AG09309 (cell line): ENCODE measurements at places on chromosomes 6 and 20.

DNA sequence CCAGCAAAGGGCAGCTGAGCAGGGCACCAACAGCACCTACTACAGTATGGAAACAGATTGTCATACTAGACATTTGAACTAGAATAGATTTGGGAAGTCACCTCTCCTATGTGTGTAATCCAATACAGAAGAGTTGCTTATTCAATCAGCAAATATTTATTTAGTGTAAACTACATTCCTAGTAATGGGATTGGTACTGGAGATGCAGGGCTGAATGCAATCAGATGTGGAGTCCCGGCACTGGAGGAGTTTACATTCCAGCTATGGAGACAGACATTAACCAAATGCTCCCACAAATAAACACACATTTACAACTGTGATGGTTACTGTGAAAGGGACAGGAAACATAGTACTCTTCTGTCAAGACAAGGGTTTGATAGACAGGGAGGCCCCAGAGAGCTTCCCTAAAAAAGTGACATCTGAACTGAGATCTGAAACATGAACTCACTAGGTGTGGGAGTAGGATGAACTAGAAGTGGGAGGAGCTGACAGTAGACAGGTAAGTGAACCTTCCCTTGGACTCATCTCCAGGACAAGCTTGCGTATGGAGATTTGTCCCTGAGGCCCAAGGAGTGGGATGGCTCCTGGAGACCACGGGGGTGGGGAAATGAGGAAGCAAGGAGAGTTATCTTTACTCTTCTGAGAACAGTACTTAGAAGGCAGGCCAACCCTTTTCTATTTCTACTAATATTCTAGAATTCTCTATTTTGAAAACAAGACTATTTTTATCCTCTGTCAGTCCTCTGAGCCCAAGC is 420.5 kb downstream of the MAFB start:
- DNase-seq = no peak

- DNase-seq = no peak
Measured at GRCh38 chr6:91020744-91021143, 433.9 kb upstream of the MAP3K7 start.

- DNase-seq = no peak
Measured at GRCh38 chr6:73955800-73956199, 259.8 kb downstream of the CD109 start.

DNA sequence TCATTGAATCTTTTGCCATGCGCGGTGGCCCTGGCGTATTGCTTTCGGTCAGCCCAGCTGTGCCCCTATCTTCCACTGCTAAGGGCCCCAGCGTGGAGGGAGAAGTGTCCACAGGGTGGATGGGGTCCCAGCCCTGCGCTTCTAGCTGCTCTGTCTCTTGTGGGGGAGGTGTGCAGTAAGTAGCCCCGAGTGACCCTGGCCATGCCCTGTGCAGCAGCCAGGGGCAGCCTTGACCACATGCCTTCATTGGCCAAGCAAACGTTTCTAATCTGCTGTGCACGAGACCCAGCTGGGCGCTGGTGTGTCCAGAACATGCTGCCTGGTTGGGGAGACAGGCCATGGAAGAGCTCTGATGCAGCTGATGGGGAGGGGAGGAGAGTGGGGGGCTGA is 13.6 kb downstream of the TMEM181 start:
- no peak for DNase-seq

DNA sequence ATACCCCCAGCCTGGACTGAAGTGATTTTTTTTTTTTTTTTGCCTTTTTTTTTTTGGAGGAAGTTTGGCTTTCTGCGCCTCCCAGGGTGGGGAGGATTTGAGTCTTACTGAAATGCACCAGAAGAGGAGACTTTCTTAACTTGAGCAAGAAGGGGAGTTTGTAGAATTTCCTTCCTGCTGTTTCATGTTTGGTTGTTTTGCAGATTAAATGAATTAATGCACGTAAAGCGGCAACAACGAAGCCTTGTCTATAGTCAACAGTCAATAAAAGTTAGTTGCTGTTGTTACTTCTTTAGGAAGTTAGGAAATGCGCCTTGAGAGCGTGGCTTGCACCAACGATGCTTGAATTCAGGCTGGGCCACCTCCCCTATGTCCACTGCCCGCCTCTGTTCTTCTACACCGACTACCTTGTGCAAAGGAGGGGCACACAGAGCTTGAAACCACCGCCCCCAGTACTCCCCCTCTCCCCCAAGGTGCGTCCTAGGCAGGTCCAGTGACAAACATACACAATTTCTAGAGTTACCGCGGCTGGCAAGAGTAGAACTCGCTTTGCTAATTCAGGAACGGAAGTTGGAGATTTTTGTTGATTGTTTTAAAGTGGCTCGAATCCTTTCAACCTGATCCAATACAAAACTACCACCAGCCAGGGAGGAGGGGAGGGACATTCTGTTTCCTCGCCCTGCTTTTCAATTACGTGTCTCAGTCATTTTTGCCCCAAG is 830 bp upstream of the CYP24A1 start:
- DNase-seq = no peak

GRCh38 chr6:21199262-21199661 is 394.3 kb upstream of the SOX4 start:
- DNase-seq = no peak

GRCh38 chr6:170025341-170025911 is 265.5 kb downstream of the DLL1 start:
- DNase-seq = no peak

GRCh38 chr20:46870041-46870440 is 24.6 kb upstream of the EYA2 start:
- no peak for DNase-seq

DNA sequence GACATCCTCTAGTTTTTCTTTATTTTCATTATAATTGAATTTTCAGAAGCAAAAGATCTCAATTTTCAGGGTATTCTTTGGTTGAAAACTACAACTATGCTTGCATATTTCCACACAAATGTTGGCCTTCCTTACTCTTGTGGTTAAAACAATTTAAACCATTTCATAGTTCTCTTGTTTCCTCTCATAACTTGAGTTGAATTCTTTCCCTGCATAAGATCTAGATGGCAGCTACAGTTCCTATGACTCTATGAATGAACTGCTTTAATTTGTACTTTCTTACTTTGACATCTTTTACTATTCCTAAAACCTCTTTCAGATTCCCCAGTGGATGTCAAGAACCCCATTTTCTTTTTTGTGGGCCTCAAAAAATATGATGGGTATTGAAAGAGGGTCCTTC is 564.5 kb downstream of the NKAIN2 start:
- no peak for DNase-seq

DNA sequence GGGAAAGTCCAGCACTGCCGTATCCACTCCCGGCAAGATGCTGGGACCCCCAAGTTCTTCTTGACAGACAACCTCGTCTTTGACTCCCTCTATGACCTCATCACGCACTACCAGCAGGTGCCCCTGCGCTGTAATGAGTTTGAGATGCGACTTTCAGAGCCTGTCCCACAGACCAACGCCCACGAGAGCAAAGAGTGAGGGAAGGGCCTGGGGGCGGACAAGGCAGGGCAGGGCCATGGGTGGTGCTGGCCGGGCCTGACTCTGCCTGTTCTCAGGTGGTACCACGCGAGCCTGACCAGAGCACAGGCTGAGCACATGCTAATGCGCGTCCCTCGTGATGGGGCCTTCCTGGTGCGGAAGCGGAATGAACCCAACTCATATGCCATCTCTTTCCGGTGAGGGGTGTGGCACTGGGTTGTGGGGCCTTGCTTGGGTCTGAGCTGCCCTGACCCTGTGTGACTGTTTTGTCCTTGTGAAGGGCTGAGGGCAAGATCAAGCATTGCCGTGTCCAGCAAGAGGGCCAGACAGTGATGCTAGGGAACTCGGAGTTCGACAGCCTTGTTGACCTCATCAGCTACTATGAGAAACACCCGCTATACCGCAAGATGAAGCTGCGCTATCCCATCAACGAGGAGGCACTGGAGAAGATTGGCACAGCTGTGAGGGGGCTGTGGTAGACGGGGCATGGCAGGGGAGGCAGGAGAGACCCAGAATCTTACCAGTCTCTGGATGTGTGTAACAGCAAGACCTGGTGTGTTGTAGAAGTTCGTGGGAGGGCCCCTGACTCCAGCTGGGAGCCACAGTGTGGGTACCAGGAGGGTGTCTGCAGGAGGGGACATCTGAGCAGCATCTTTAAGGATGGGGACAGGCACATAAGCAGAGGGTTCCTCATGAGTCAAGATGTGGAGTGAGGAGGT is 29.1 kb downstream of the PLCG1 start:
- no peak for DNase-seq

DNA sequence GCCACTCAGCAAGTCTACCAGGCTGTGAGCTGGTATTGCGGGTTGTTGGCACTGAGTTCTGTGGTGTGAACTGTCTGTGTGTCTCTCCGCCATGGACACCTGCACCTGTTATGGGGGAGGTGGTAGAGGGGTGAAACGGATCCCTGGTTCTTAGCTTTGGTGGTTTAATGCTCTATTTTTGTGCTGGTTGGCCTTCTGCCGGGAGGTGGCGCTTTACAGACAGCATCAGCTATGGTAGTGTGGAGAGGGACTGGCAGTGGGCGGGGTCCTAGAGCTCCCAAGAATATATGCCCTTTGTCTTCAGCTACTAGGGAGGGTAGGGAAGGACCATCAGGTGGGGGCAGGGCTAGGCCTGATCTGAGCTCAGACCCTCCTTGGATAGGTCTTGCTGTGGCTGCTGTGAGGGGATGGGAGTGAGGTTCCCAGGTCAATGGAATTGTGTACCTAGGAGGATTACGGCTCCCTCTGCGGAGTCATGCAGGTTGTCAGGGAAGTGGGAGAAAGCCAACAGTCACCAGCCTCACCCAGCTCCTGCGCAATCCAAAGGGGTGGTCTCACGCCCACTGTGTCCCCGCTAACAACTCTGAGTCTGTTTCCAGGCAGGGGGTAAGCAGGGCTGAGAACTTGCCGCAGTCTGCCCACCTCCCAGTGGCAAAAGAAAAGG is 154.3 kb downstream of the CCDC170 start:
- no peak for DNase-seq

DNA sequence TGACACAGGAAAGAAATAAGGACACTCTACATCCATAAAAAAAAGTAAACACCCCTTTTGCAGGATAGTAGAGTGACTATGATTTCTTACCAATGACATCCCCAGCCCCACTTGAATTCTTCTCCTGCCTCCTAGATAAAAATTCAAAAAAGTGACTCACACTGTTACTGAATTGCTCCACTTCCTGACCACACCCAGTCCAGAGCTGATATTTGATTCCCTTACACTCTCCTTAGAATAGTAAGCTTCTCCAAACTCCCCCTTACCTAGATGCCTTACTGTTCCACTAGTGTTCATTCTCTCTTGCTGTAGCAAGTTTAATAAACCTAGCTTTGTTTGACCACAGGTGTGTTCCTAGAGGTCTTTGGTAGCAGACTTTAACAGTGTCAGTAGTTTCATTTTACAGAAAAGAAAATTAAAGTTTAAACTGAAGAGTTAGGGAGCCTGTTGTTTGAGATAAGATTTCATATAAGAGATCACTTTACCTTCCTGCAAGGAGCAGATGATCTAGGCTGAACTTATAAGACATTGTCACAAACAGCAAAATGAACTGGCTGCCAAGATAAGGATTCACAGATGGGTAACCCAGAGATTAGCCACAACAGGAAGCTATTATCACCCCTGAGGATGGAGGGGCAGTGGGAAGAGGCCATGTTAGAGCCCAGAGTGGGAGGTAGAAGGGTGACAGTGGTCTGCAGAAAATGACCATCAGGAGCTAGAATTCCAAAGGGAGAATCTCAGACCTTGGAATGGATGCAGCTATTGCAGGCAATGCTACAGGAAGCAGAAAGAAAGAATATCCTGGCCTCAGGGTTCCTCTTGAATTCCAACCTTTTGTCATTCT is 28.4 kb upstream of the BTN3A2 start:
- no peak for DNase-seq

DNA sequence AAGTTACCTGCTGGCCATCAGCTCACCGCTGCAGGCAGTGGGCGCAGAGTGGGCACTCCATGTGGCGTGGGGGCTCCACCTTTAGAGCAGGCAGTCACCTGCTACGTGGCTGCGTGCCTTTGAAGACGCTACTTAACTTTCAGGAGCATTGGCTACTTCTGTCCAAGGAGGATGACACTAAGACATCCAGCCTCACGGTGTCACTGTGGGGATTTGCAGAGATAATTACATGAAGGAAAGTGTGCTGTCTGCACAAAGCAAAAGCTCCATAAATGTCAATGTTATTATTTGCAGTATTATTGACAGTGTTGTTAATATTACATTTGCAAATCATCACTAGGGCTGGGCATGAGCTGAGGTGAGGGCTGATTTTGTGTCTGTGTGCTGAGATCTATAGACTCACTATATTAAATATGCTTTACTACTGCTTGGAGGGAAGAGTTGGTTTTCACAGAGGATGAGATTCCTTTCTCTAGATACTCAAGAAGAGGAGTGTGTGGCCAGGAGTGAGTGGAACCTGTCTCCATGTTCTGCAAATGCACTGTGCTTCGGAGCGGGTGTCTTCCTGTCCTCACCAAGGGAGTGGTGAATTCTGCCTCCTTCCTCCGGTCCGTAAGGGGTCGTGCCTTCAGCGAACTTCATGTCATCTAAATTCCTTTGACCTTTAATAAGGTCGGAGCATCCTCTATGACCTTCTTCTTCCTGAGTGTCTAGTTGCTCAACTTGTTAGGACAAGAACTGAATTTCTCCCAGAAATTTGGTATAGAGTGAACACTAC is 165.8 kb upstream of the SYNDIG1 start:
- no peak for DNase-seq

DNA sequence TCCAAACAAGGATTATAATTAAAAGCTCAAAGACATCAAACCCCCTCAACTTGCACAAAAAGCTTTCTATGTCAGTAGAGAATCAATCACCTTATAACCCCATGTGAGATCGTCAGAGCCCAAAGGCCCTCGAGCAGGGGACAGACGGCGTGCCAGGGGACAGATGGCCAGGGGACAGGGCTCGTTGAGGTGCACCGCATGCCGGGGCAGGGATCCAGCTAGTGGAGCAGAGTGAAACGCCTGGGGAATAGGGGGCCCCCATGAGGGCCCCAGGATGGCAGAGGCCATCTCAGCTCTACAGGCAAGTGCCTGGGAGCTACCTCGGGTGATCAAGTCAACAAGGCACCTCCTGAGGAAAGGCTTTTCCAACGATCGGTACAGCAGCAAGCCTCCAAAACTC is 28.6 kb downstream of the DIDO1 start:
- DNase-seq = no peak

- DNase-seq = no peak
Measured at GRCh38 chr6:134035823-134036296, 16.6 kb downstream of the SLC2A12 start.

GRCh38 chr20:49656304-49656703 is 57.4 kb downstream of the B4GALT5 start:
- DNase-seq = no peak

- no peak for DNase-seq
Measured at GRCh38 chr6:133787859-133788505, 100.9 kb upstream of the TCF21 start.
